Suppressor macrophage treated with lipopolysaccharide for 1 hour (primary cell): ENCODE measurements at places on chromosomes 12 and 14.

GRCh38 chr12:26156201-26156871 lies 31.5 kb upstream of the BHLHE41 start:
- no peak for DNase-seq

DNA sequence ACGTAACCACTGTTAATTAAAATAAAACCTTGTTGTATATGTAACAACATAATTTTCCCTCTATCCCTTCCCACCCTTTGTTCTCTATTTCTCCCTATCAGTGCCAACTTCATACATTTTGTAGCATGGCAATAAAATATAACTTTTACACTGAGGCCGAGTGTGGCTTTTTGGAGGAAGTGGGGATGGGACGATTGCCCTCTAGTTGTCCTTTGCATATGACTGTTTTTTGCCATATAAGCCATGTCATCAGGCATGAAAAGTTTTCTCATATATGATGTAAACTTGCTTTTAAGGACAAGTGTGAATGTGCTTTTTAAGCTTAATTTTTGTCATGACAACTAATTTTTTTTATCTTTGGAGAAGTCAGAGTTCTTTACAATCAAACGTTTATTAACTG lies 6.2 kb upstream of the CCT2 start:
- DNase-seq, result no peak

DNA sequence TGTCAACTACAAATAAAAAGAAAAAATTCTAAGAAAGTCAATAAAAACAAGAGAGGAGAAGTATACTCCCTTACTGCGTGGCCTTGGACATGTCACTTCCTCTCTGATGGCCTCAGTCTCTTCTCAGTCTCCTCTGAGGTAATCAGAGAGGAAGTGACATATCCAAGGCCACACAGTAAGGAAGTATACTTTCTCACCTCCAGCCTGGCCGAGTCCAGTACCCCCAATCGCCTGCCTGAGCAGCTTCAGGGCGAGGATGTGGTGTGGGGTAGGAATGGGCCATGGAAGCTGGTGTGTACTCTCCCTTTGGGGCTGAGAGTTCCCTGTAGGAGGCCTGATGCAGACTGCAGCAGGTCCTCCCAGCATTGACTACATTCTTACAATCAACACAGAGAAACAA lies 15.8 kb downstream of the VDR start:
- DNase-seq, result peak; percentile 76

DNA sequence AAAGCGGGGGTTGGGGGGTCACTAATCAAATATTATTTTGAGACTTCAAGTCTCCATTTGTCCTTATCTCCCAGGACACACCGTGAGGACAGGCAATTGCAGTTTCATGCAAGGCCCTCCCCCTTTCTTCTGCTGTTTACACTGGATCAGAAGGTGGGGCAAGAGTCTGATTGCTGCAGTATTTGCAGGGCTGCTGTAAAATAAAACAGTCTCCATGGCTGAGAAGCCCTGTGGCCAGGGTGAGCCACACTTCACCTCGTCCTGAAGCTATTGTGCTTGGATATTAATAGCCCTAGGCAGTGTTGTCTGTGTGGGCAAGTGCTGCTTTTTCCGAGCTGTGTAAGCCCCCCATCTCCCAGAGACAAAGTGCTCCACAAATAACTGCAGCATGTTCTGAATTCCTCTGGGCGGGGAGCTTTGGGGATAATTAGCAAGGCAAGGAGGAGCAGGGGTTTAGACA lies 187.4 kb upstream of the NTF3 start:
- DNase-seq, result no peak

DNA sequence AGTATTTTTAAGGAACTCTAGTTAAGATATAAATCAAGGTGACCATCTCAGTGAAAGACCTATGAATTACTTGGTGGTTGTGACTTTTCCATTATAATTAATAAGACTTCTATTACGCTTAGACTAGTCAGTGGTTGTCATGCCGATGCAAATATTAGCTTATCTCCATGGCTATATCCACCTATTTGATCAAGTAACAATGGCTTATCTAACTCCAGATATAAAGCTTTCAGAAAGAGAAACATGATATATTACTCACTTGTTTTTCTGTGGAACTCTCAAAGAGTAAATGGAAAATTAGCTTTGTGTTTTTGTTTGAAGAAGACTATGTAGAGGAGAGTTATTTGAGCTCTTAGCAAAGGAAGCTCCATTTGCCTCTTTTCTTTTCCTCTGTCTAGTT lies 323.8 kb upstream of the DCN start:
- DNase-seq, result no peak

DNA sequence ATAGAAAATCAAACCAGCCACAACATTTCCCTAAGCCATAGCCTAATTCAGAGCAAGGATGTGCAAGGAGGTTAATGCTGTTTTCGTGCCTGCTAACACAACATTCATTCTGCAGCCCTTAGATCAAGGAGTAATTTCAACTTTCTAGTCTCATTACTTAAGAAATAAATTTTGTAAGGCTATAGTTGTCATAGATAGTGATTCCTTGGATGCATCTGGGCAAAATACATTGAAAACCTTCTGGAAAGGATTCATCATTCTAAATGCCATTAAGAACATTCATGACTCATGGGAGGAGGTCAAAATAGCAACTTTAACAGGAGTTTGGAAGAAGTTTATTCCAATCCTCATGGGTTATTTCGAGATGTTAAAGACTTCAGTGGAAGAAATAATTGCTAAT lies 283.2 kb downstream of the RPAP3 start:
- no peak for DNase-seq
